ENCODE measurements at places on chromosomes 13 and 19. TPM values are rescaled to one million over a fixed set of nuclear protein-coding genes. Genes with fewer than 3 reads are reported as not detected.

The ZNF813 gene
- total RNA-seq, result 2.0 TPM

The HRC gene
- total RNA-seq, result not detected

The ANKLE1 gene
- 1.0 TPM for total RNA-seq

The CLEC17A gene
- total RNA-seq, result not detected

The ZNF709 gene
- total RNA-seq, result 0.52 TPM

The SMIM24 gene
- total RNA-seq, result not detected

- H3K4me3 ChIP-seq, result no peak overlapping the region
- DNase-seq, result no peak
- H3K27ac ChIP-seq, result no peak overlapping the region
- no peaks in the 10 kb centered on the region for H3K27me3 ChIP-seq
- H3K4me1 ChIP-seq, result peaks cover 15% of the 10 kb centered on the region
These were observed 54.5 kb downstream of the GPR180 start for GRCh38 chr13:94656176-94656575.

- H3K27ac ChIP-seq, result no peak overlapping the region
- no peak for DNase-seq
- H3K4me3 ChIP-seq, result no peak overlapping the region
- no peaks in the 10 kb centered on the region for H3K4me1 ChIP-seq
- H3K27me3 ChIP-seq, result no peaks in the 10 kb centered on the region
These were observed 147.1 kb upstream of the SOX1 start for GRCh38 chr13:111919849-111920248.

DNA sequence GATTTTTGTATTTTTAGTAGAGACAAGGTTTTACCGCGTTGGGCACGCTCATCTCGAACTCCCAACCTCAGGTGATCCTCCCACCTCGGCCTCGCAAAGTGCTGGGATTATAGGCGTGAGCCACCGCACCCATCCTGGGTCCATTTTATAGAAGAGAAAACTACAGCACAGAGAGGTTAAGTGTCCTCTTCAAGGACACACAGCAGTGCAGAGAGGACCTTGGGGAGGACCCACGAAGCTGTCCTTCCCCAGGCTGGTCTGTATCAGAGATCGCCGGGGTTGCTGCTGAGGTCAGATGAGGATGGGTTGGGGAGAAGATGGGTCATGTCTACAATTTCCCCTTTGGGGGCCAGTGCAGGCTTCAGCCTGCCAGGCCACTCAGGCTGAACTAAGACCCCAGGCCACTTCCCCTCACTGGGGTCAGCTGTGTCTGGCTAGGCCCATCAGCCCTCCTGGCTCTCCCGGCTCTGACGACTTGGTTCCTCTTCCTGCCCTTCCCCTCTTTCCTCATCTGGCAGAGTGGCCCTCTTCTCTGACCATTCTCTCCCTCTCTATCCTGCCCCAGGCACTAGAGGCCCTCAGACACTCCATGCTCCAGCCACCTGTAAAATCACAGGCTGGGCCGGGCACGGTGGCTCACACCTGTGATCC is 9.6 kb downstream of the MYO1F start:
- no peaks in the 10 kb centered on the region for H3K36me3 ChIP-seq
- H3K27me3 ChIP-seq, result no peaks in the 10 kb centered on the region
- H3K4me1 ChIP-seq, result peaks cover 10% of the 10 kb centered on the region
- H3K27ac ChIP-seq, result no peak overlapping the region
- no peak for DNase-seq

- no peak for DNase-seq
- H3K27ac ChIP-seq, result no peak overlapping the region
- H3K4me1 ChIP-seq, result no peaks in the 10 kb centered on the region
These were observed 84.3 kb downstream of the SLAIN1 start for GRCh38 chr13:77781808-77782207.

All from MCF 10A (cell line).